Peyer's patch (tissue), 4 donors: ENCODE measurements at places on chromosomes 12 and 14. TPM values are rescaled to one million over a fixed set of nuclear protein-coding genes. Genes with fewer than 3 reads are reported as not detected.

DNA sequence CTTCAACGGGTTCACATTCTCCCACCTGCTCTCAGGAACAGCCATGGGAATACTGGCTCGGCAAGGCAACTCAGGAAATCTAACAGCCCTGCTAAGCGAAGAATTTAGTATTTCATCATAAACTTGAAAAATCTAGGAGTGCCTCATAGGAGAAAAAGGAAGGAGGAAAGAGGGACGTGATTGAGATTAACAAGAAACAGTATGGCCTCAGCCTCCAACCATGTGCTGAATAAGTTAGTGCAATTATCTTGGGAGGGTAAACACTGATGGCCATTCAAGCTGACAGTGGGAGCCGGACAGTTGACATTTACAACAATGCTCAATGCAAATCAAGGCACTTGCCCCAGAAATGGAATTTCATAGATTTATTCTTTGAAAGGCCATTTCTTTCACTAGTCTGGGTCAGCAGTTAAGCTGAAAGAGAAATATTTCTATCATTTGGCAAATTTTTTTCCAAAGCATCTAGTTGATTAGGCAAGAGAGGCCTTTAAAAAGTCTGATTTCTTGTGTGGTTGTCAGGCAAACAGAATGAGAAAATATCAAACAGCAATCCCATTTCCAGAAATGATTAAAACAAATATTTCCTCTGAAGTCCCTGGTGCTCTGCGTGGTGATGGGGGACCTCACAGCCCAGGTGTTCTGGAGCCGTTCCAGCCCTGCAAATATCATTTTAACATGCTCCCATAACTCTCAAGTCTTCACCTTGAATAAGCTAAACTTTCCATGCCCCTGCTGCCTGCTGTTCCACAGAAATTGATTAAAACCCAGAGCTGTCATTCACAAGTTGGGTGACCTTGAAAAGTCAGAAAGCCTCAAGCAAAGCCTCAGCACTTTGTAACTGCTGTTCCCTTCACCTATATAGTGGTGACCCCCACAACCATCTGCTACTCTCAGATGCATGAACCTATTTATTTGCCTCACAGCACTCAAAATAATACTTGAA lies 121.6 kb downstream of the PHLDA1 start:
- no peak for DNase-seq

GRCh38 chr12:130224613-130225012 lies 62.3 kb downstream of the FZD10 start:
- no peak for DNase-seq

GRCh38 chr12:49160399-49160798 lies 28.5 kb downstream of the TUBA1A start:
- no peak for DNase-seq

- DNase-seq, result no peak
Measured at GRCh38 chr12:79844693-79845092, 90.2 kb downstream of the PPP1R12A start.

GRCh38 chr12:112905451-112906089 lies 1.2 kb upstream of the OAS1 start:
- no peak for DNase-seq

- DNase-seq, result no peak
Measured at GRCh38 chr12:68739891-68740290, 6.1 kb upstream of the SLC35E3 start.

DNA sequence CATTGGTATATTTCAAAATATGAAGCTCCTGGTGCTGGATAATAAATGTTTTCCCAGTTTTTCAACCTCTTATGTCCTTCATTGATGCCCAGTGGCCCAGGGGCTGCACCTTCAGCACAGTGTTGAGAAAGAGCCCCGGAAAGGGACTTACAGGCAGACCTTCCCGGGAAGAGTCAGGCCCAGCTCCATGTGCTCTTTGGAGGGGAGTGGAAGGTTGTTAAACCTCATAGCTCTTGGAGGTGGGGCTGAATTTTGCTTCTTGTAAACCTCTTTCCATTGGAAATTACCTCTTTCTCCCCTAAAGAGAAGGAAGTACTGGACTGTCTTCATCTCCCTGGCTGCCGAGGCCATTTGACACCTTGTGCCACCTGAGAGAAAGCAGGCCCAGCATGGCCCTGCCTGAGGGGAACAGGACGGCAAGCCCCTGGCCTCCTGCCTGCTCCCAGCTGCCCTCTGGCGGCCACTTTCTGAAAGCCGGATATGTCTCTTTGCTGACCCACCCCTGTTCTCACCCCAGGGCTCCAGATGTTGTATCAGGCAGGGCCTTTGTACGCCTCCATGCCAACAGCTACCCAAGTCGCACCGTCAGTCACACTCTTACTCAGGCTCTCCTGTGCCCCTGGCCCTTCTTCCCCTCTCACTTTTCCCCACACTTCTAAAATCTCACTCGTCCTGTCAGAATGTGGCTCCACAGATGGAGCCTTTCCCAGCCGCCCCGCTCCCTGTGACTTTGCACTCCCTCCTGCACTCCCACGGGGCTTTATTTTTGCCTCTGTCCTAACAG lies 43.0 kb downstream of the EVL start:
- peak; percentile 86 for DNase-seq

- no peak for DNase-seq
Measured at GRCh38 chr12:41556176-41556575, 368.1 kb downstream of the PDZRN4 start.

DNA sequence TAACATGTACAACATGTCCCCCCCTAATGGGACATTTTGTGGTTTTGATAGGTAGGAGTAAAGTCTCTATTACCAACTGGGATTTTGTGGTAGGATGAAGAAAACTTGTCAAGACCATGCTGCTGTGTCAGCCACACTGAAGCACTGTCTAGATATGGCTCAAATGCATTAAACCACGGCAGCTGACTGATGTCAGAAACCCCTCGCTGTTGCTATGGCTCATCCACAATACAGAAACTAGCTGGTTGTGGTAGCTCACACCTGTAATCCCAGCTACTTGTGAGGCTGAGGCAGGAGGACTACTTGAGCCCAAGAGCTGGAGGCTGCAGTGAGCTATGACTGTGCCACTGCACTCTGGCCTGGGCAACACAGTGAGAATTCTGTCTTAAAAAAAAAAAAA lies 40.1 kb downstream of the PAPLN start:
- DNase-seq, result no peak

- DNase-seq, result no peak
Measured at GRCh38 chr12:96228566-96229248, 34.5 kb downstream of the ELK3 start.

DNA sequence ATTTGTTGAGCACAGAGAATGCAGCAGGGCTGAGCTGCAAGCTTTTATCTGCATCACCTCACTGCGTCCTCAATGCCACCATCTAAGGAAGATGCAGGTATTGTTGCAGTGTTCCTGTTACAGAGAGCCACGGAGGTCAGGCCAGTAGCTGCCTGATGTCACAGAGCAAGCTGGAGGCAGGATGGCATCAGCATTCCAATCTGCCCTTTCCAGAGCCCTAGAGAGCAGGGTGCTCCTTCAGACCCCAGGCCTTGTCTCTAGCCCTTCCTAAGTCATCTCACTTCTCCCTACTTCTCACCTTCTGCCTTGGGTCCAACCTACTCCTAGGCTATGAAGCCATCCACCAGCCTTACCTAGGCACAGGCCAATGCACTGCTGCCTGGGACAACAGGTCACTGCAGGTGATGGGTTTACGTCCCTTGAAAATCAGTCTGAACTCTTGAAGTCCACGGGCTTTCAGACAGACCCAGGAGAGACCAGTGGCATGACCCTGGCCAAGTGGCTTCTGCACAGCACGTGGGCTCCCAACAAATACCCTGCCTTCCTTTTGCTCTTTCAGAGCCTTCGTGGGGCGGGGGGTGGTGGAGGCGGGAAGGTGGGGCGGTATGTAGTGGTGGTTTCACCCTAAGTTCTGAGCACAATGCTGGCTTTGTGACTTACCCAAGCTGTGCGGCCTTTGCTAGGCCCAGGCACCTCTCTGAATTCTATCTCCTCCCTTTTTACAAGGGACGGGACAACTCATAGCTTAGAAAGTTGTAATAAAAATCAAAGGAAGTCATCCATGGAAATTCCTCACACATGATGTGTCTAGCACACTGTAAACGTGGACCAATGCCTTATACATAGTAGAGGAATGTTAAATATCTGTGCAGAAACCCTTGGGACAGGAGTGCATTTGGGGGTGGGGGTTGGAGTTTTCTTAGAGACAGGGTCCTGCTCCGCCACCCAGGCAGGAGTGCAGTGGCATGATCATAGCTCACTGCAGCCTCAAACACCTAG lies 136.0 kb downstream of the KSR2 start:
- no peak for DNase-seq

DNA sequence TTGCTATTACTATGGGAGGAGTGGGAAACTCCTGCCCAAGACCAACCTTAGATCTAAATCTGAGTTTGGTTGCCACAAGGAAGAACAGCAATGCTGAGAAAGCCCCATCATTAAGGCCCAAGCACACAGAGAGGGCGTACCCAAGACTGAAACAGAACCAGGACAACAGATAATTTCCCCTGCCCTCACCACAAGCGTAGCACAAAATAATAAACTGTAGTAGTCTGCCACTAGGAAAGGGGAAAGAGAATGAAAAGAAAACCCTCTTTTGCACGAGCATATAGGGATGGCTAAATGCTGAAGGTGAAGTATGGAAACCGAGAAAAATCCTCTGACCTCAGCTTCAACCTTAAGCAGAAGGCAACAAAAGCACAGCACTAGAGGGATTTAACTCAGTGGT lies 76.5 kb upstream of the DHRS4 start:
- no peak for DNase-seq

GRCh38 chr14:105260959-105261358 lies 12.6 kb downstream of the BTBD6 start:
- no peak for DNase-seq

The KRT6B gene
- not detected for total RNA-seq

The C14orf119 gene
- 23.9 TPM for total RNA-seq

The PA2G4 gene
- total RNA-seq, result 41.7 TPM

The SPX gene
- not detected for total RNA-seq

The TMEM106C gene
- total RNA-seq, result 205 TPM
